ENCODE measurements at places on chromosomes 16 and 17.
A peak's percentile ranks its signal among the peaks of the same experiment; 100 is the strongest.

DNA sequence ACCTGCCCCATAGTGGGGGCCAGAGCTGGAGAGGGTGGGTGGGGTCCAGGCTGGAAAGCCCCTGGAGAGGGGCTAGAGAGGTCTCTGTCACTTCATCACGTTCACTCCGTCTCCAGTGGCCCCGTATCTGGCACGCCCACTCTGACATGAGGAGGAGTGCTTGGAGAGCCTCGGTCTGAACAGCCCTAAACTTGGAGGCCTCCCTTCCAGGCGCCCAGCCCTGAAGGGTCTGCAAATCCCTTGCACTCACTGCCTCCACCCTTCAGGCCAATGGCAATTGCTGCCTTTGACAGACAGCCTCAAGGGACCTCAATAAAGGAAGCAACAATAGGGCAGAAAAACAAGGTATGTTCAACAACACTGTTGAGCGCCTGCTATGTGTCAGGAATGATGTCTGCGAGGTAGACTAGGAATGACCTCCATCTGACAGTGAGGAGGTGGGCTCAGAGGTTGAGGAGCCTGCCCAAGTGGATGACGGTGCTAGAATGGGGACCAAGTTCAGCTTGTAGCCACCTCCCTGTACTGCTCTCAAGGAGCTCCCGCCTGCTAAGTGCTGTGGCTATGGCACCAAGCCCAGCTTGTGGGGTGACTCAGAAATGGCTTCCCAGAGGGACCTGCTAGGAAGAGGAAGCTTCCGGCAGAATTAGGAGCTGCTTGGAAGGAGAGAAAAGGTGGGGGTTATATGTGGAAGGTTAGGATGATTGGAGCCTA is 2.9 kb upstream of the EPX start:
- DNase-seq, result peak; percentile 36

GRCh38 chr17:68972119-68972704 is 17.0 kb upstream of the ABCA8 start:
- DNase-seq, result peak; percentile 56

DNA sequence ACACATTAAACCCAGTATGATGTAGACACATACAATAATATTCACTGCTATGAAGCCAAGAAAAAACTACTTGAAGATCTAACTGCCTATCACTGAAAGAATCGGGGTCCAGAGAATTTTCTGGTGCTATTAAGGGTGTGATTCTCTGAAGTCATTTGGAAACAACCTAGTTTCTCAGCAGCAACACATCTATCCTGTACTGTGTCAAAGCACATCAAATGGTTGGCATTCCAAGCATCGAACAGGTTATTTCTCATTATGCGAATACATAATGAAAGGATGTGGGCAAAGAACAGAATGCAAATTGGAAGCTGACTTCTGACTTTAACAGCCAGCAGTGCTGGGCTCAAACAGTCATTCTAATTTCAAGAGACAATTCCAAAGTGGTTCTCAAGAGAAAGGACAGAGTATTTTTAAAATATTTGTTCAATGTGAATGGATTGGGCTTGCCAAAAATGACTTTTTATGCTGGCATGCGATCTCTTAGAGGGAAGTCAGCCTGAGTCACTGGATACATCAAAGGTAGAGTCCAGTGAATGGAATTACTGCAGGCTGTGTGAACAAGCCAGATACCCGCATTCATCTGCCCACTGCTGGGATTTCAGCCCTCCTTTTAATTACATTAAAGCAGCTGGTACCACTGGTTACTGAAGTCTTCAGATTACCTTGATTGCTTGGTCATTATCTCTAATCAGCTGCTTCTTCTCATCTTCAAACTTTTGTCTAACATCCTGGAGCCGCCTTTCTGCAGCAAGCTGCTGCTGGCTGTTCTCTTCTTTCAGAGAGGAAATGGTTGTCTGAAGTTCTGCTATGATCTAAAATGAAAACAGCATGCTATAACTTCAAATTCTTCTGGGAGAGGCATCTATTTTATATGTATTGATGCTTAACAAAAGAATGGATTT is 181.2 kb upstream of the AXIN2 start:
- DNase-seq, result no peak

DNA sequence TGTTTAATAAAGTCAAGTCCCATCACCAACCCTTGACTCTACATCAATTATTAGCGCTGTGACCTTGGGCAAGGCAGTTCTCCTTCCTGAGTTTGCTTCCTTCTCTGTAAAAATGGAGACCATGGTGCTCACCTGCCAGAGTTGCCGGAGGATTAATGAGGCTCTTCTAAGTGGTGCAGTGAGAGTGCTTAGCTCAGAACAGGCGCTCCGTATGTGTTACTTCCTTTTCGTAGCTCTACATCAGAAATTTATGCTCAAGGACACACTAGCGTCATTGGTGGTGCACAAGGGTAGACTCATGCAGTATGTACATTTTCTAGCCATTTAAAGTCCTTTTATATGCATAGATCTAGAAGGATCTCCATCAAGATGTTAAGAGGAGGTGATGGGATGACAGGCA is 17.4 kb upstream of the CMIP start:
- DNase-seq, result no peak

- DNase-seq, result no peak
Measured at GRCh38 chr16:12501707-12502457, 301.8 kb downstream of the CPPED1 start.

Data from Ammon's horn (tissue), 1 donor.